GM12878 (cell line): ENCODE measurements at places on chromosomes 7 and 10.

DNA sequence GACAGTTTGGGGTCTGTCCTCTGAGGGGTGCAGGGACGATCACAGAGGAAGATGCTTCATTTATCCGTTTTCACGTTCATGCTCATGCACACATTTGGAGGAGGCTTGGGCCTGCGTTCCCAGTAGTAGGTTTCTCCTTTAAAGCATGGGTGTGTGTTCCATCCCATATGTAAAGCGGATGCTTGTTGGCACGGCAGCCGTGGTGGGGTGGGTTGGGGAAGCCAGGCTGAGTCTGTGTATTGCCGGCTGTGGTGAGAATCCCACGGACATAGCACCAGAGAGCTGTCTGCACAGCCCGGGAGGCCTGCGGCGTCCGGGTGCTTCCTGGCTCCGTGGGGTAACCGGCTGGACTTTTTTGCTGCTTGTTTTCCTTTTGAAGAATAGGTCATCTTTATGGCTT, 440 bp downstream of the JAKMIP3 start:
- DNase-seq, result no peak

GRCh38 chr10:6089334-6090219, 743 bp downstream of the RBM17 start:
- DNase-seq, result no peak

GRCh38 chr7:98400542-98401340, at the start of gene BAIAP2L1:
Gene BAIAP2L1, minus strand, starts transcription at chr7:98401090. Its CDS starts 238 bp downstream, at chr7:98400852.
- peak; percentile 48 for DNase-seq

GRCh38 chr7:6532516-6532915, 18.7 kb downstream of the GRID2IP start:
- DNase-seq, result no peak

DNA sequence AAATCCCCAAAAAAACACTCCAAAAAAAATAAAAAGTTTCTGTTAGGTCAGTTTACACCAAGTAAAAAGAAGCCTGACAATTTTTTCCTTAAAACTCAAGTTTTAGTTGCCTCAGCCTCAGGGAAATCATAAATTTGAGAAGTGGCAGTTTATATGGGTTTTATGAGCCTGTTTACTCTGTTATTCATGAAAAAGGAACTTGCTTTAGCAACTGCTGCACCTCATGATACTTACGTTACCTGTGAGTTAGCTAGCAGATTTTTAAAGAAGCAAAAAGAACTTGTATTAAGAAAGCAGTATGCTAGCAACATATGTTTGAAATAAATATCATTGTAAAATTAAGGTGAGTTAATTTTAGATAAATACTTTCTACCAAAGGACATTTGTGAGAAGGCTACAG, 1264.5 kb upstream of the PHF14 start:
- no peak for DNase-seq

DNA sequence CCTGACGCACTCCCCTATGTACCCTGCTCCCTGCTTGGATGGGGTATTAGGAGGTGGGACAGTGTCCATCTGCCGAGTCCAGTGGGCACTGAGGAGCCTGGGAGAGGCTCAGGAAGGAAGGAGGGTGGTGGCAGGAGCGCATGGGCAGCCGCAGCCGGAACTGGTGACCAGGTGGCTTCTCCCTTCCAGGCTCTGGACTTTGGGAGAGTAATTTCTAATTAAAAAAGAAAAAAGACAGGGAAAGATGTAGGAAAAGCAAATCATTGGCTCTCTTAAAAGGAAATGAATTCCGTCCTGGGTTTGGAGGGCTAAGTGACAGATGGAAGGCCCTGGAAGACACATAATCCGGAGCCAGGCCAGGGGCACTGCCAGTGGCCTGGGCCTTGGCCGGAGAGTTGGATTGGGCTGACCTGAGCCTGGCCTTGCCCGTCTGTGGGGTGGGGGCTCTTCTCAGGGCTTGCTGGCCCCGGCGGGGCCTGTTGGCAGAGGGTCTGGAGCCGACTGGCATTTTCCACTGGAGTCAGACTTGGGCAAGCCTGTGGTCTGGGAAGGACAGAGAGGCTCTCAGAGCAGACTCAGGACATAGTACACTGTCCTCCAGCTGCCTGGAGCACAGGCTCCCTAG, 63.0 kb downstream of the NEURL1 start:
- no peak for DNase-seq

DNA sequence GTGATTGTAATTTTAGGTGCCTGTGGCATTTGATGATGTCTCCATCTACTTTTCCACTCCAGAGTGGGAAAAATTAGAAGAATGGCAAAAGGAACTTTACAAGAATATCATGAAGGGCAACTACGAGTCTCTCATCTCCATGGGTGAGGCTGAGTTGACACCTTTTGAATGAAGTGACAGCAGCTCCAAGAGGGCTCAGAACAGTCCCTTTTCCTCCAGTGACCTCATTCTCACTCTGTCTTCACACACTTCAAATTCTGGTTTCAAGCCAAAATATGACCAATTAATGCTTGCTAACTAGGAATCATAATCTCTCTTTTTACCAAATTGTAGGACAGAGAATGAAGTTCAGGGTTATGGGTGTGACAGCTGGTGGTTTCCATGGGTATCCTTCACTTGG, 18.9 kb downstream of the ZNF398 start:
- DNase-seq, result no peak

DNA sequence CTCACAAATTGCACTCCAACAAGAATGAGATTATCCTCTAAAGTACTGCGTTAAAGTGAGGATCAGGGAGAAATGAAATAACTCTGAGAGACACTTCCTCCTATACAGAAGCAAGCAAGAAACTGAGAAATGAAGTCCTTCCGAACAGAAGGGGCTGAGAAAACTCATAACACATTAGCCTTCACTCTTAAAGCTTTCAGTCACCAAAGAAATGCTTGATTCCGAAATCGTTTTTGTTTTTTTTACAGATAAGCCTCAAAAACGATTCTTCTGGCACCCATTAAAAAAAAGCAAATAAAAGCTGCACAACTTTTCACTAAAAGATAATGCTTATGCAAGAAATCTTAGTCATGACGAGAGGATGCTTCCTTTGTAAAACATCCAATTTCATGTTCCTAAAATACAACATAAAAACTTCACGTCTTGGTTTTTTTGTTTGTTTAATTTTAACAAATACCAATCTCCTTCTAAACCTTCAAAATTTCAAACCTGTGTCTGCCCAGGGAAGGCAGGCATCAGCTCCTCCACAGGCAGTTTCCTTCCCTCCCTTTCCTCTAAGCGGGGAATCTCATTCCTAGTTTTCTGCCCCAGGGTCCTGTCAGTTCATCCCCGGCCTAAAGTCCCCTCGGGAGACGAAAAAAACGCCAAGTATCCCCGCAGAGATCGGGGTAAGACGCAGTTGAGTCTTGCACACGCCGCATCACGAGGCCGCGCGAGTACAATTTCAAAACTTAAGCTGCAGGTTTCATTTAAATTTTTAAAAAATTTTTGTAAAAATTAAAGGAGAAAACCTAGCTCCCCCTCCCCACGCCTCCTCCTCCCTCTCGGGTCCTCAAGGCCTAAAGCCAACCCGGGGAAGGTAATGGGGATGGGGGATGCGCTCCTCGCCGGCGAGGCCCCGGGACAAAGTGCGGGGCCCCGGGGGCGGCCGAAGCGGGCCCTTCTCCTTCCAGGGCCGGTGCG, 1.1 kb downstream of the BAZ1B start:
- no peak for DNase-seq

DNA sequence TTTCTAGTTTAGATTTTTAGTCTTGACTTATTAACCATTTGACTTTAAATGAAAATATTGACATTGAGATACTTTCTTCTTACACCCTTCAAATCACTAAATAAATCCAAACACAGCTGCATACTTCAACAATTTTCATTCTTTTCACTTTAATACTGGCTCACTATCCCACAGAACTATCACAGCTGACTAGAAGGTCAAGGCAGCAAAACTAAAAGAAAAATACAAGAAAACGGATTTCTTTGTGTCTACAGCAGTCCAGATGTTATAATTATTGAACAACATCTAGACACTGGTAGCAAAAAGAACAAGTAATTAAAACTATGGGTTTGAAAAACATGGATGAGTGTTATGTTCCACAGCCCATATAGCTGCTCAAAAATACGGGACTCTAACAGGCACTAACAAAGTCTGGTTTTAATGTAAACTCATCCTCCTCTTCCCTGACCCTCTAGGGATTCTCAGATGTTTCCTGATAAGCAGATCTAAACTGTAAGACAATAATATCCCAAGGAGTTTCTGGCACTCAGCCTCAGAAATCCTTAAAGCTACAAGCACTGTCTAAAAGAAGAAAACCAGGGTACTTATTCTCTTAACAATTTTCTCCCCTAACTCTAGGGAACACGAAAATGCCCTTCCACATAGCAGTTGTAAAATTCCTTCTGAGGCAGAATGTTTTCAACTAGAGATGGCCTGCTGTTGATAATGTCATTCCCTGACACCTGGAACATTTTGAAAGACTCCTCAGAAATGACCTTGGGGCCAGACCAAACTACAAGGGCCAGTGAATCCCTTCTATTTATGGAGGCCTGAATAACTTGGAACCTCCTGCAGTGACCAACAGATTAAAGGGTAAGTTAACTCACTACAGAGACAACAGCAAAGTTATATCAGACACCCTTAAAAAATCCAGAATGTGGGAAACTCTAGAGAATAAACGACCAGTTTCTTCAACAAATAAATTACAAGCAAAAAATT, 12.8 kb downstream of the DNMBP start:
- DNase-seq, result no peak

- no peak for DNase-seq
These were observed 24.4 kb downstream of the NAPEPLD start for GRCh38 chr7:103124429-103124979.

- DNase-seq, result no peak
These were observed 17.7 kb downstream of the ADAM8 start for GRCh38 chr10:133258818-133259601.

DNA sequence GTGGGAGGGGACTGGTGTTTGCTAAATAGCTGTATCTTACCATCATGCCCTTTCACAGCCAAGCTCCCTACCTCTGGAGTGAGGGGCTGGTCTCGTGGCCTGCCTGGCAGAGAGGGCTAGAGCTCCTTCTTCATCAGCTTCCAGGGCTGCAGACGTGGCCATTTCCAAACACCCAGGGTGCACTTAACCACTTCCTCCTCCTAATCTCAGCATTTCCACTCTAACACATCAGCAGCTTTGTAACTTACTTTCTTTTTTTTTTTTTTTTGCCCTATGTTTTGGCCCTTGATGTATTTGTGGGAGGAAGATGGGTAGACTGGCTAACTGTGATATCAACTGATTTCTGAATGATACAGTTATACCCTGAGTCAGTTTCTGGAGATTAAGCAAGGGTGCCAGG, 27.4 kb downstream of the LRRC4 start:
- no peak for DNase-seq

GRCh38 chr7:54629771-54630170, 87.6 kb downstream of the VSTM2A start:
- DNase-seq, result no peak

DNA sequence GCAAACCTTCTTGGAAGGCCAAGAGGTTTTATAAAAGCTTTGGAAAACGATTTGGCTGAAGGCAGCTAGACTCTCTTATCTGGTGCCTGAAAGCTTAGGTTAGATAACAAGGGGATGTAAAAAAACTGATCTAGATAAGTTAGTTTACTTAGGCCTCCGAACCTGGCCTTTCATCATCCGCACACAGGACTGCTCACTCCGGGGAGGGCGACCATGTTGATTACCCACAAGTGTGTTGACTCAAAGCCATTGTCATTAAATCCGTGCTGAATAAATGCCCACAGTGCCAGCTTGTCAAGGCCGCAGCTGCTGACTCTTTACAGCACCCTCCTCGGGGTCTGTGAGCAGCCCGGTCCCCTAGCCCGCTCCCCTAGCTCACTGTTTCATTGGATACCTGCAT, 112.3 kb downstream of the ZFAND4 start:
- no peak for DNase-seq

DNA sequence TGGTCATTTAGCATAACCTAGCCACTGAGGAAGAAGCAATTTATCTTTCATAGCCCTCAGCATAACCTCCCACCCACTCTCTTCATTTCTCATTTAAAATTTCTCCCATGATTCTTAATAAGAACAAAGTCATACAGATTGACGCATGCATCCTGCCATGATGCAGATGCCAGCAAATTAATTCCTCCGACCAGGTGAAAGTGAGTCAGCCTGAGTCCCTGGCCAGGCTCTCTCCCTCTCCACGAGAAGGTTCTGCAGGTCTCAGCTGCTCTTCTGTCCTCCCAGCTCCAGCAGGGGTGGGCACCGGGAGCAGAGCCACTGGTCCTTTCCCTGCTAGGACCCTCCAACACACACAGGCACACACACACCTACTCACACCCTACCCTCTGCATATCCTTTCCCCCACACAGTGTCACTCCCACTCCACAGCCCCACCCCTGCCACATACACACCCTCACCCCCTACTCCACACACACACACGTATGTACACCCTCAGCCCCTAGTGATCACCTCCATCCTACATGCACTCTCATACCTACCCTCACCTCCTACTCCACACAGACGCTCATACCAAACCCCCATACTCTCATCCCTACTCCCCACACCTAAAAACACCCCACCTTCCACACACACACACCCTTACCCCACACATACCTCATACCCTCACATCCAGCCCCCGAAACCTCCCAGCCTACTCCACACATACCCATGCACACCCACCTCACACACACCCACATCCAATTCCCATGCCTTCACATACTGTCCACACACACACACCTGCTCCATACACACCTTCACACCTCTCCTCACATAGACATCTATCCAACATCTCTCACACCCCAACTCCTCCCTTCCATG, 78.0 kb downstream of the FAM13C start:
- no peak for DNase-seq

- DNase-seq, result no peak
These were observed 113.8 kb downstream of the CDK6 start for GRCh38 chr7:92722541-92722940.

DNA sequence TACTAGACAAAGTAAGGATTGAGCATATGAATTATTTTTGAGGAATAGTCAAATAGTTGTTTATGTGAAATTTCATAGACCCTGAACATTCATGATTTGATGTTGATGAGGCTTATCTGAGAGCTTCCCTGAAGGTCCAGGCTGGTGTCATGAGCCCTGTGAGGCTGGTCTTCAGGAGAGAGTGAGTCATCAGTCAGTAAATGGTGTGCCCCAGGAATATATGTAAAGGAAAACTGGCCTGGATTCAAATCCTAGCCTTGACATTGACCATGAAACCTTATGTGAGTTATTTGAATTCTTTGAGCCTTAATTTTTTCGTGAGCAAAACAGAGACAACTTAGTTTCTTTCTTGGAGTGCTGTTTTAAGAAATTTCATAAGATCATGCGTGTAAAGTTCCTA, 6.2 kb downstream of the TMEM236 start:
- no peak for DNase-seq

DNA sequence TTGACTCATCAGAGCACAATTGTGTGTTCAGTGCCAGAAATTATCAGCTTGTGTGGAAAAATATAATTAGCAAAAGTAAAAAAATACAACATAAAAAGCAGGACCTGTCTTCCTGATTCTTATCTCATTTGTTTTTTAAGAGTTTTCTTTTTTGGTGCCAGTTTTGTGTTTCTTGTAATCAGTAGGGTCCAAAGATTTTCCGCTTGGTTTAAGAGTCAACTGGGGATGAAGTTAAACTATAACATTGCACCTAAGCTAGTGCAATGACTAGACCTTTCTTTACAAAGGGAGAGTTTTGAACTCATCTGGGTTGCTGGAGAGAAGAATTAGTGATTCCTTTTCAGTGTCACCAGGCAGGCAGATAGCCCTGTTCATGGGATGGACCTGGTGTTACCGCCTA, 113.4 kb downstream of the PLPP4 start:
- no peak for DNase-seq
